EL (cell line): ENCODE measurements at places on chromosomes 5 and 9.

- peak; percentile 93 for DNase-seq
Measured at GRCh38 chr5:122089096-122090013, 11.3 kb upstream of the LOX start.

GRCh38 chr9:135920973-135921585 is 13.7 kb upstream of the CAMSAP1 start:
- DNase-seq: no peak

DNA sequence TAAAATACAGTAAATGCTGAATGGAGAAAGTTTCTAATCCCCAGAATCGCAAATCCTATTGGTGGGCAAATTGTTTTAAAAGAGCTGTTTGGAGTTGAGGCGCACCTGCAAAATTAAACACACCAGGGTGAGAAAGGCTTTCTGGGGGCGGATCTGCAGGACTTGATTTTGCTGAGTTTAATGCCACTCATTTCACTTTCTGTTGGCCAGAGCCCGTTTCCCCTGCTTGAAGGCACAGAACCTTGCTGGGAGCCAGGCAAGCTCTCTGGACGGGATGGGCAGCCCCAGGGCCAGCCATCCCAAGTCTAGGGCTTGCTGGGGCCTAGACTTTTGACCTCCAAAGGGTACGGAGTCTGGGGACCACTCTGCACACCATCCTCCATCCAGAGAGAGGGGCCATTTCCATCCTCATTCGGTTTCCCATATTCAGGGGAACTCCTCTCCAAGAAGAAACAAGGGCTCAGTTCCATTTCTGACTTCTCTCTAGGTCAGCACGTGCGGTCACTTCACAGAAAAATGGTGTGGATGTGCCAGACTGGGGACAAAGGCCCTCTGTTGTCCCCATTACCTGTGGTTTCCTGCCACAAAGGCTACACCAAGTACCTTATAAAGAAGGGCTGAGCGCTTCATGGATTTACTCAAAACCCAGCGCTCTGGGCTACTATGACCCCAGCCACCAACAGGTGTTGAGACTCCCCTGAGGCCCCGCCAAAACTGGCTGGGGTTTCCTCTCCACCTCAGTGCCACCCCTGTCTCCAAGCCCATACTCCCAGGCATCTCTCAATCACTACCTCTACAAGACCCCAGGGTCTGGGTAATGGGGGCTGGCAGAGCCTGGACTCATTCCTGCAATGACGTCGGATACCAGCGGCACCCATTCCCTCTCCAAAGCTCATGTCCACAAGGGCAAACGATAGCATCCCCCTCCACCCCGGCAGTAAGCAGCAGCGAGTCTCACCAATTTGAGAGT is 170.0 kb downstream of the AUH start:
- no peak for DNase-seq

DNA sequence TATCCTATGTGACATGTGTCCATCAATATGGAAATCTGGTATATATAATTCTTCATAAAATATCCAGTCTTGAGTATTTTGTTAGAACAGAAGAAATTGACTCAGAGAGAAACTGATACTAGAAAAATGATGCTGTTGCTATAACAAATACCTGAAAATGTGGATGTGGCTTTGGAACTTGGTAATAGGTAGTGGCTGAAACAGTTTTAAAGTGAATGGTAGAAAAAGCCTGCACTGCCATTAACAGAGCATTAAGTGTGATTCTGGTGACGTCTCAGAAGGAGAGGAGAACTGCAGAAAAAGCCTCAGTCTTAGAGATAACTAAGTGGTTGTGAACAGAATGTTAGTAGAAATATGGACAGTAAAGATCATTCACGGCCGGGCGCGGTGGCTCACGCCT is 634.9 kb upstream of the ZNF608 start:
- DNase-seq: no peak

DNA sequence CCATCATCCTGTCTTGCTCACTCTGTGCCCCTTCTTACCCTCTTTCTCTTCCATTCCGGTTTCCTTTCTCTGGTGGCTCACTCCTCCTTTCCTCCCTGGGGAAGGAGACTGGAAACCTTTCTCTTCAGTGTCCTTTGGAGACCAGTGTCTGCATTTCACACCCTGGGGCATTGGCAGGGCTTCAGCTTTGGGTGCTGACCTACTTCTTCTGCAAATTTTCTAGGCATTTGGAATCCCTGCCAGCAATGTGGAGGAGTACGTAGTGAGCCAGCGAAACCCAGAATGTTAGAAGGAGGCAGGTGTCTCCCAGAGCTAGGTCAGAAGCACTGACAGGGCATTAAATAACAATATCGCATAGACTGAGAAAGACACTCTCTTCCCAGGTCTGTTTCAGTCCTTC is 122.2 kb downstream of the SLC28A3 start:
- no peak for DNase-seq

- peak; percentile 50 for DNase-seq
Measured at GRCh38 chr9:121620777-121621449, 30.5 kb upstream of the DAB2IP start.

DNA sequence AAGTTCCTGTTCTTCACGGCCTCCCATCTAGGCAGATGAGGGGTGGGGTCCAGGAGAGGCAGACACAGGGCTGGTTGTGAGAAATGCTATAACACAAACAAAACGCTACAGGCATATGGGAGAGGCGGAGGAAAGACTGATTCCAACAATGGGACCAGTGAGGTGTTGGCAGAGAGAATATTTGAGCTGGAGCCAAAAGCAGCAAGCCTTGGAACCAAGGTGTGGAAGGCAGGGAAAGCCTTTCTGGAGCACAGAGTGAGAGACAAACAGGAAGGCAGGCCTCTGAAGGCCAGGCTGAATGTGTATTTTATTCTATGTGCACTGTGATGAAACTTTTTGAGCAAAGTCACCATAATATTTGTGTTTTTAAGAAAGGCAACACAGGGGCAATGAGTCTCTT is 2.9 kb downstream of the ATPSCKMT start:
- DNase-seq: no peak

DNA sequence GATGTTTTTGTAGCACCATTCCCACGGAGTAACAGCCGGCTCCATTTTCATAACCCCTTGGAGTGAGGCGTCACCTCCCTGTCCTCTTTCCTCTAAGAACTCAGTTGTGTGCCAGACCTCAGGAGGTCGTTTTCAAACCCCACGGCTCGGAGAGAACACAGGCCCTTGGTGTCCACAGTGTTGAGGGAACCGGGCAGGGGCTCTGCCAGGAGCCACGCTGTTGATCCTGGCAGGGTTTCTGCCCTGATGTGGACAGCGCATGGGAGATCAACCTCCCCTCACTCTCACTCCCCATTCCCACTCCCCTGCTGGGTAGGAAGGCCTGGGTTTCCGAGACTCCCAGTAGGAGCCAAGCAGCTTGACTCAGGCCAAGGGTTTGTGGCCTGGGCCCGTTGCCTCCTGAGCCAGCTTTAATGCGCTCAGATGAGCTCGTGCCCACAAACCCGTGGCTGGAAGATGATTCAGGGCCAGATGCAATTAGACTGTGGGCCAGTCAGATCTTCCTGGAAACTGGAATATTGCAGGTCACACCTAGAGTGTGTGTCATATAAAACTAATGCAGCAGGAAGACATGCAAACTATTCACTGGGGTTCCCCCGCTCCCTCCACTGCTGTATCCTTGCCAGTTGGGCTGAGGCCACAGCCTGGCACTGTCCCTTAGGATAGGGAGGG is 133.4 kb downstream of the SLC12A2 start:
- DNase-seq: peak; percentile 75

- no peak for DNase-seq
Measured at GRCh38 chr5:148311484-148311883, 739 bp upstream of the SPINK7 start.

DNA sequence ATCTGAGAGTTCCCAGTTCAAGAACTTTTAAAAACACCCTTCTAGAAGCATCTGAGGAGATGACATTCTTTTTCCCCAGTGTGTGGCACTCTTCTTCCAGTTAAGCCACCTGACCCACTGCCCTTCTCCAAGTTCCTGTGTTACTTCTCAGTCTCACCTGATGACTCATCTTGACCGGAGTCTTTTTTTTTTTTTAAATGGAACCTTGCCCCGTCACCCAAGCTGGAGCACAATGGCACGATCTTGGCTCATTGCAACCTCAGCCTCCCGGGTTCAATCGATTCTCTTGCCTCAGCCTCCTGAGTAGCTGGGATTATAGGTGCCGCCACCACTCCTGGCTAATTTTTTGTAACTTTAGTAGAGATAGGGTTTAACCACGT is 224.1 kb upstream of the DAB2 start:
- DNase-seq: peak; percentile 29

- no peak for DNase-seq
Measured at GRCh38 chr5:150323819-150324218, 21.1 kb upstream of the ARSI start.

DNA sequence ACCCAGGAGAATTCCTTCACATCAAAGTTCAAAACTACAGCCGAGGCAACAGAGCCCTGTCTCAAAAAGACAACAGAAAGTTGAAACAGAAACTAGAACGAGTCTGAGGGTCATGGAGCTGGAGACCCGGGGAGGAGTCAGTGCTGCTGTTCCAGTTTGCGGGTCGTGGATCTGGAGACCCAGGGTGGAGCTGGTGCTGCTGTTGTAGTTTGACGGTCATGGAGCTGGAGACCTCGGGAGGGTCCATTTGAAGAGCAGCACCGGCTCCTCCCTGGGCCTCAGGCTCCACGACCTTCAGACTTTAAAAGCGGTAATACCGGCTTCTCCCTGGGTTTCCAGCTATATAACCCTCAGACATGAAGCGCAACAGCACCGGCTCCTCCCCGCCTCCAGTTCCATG is 13.0 kb upstream of the LCN15 start:
- DNase-seq: no peak

DNA sequence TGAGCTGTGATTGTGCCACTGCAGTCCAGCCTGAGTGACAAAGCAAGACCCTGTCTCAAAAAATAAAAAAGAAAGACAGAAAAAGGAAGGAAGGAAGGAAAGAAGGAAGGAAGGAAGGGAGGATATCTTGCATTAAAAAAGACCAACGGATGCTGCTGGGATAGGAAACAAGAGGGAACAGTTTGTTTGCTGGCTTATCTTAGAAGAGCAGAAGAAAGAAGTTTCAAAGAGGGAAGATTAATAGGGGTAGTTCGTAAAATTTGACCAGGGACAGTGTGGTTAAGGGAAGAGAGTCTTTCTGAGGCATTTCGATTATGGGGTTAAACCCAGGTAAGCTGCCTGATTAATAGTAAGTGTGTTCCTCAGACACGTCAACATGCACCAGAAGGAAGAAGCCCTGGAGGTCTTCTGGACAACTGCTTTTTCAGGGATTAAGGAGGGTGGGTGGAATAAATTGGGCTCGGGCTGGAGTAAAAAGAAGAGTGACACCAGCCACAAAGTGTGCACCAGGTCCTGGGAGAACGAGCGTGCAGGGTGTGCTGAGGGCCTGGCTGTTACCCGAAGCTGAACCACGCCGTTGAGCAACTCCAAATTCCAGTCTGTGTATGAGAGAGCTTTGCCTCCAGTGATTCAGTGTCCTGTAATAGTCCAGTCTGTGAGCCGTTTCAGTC is 24.8 kb downstream of the FYB1 start:
- DNase-seq: peak; percentile 91

DNA sequence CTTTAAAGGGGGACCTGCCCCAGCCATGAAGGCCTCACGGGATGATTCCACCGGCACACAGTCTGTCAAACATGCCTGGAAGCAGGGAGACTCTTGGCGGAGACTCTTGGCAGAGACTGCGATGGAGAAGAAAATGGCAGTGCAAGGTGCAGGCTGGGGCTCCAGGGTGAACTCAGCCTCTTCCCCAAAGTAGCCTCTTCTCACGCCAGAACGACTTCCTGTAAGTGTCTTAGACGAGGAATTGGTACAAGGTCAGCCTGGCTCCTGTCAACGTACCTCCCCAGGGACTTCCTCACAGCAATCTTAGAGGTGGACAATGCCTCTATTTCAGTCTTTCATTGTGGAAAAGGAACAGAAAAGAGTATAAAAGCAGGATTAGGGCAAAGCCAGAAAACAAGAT is 109.3 kb downstream of the UGCG start:
- no peak for DNase-seq

- DNase-seq: peak; percentile 14
Measured at GRCh38 chr5:151150471-151151262, 6.9 kb downstream of the ANXA6 start.

DNA sequence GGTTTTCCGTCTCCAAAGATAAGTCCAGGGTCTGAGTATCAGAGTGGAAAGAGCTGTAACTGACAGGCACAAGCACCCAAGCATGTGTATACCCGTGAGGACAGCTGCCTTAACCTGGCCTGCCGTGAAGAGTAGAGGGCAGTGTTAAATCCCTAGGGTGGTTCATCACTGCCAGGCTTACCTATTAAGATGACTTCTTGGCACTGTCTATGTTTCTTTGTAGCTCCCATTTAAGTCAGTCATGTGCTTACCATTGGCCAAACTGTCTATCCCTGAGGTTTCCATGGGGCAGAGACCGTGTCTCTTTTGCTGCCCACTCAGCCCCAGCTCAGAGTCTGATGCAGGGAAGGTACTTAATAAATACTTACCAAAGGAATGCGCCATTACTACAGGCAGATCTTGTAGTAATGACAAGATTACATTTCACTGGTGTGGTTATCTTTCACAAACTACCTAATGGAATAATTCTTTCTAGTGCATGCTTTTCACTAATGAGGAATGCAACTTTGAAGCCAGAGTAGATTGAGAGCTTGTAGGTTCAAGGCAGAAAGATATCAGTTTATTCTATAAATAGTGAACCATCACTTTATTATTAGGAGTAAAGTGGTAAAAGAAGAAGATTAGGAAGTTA is 64.2 kb downstream of the SNX24 start:
- DNase-seq: no peak

GRCh38 chr5:107590686-107591085 is 80.1 kb downstream of the EFNA5 start:
- no peak for DNase-seq
